ENCODE measurements at places on chromosomes 7 and 10. TPM values are rescaled to one million over a fixed set of nuclear protein-coding genes. Genes with fewer than 3 reads are reported as not detected.

GRCh38 chr10:119208553-119208940 is 1.2 kb downstream of the GRK5 start:
- no peak for DNase-seq

TCAF2 gene
- 1.9 TPM for polyA plus RNA-seq

CCZ1B gene
- 24.6 TPM for polyA plus RNA-seq

TMEM60 gene
- polyA plus RNA-seq: 31.4 TPM

- DNase-seq: no peak
These were observed 14.9 kb downstream of the CARD11 start for GRCh38 chr7:3028758-3029093.

DNA sequence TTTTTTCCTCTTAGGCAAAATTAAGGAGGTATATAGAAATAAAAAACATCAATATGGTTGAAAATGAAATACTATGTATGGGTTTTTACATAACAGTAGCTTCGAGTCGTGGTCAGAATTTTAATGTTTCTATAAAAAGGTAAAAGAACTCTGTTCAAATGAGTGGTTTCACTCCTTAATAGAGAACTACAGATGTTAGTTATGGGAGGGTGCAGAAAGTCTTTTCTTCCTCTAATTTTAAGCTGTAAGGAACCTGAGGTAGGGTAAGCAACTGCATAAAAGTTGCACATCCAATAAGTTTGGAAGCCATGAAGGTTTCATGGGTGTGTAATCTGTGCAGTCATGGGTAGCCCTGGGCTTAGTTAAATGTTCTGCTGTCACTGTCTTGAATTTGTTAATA is 141.3 kb downstream of the SUGCT start:
- no peak for DNase-seq

DNA sequence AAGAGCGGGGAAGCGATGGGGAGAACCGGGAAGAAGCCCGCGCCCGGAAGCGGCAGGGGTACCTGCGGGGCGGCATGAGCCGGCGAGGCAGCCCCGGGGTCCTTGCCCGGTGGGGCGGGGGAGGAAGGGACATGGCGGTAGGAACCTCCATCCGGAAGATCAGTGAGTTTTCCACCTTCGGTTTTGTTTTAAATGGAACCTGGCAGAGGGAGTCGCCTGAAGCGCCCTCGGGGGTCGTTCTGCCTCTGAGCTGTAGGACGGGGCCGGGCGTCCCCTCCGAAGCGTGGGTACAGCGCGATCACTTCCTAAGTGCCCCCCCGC is 471 bp downstream of the PFKP start:
- no peak for DNase-seq

GRCh38 chr7:114860206-114860605 is 61.7 kb upstream of the MDFIC start:
- no peak for DNase-seq

DNA sequence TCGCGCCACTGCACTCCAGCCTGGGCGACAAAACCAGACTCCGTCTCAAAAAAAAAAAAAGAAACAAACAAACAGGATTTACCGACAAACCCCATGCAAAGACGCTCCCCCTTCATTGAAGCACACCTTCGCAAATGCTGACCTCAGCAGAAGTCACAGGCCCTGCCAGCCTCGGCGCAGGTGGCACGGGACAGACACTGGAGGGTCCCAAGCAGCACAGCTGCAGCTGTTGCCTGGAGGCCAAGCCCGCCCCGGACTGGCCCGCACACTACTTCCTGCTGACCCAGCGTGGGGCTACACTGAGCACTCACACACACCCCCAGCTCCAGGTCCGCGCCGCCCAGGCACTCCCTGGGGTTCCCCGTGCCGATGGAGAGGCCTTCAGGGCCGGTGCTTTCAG is 31.2 kb downstream of the SNX8 start:
- no peak for DNase-seq

BHLHA15 gene
- not detected for polyA plus RNA-seq

MPP7 gene
- 1.8 TPM for polyA plus RNA-seq

- DNase-seq: no peak
These were observed 628.6 kb downstream of the PHTF2 start for GRCh38 chr7:78427209-78427608.

DNA sequence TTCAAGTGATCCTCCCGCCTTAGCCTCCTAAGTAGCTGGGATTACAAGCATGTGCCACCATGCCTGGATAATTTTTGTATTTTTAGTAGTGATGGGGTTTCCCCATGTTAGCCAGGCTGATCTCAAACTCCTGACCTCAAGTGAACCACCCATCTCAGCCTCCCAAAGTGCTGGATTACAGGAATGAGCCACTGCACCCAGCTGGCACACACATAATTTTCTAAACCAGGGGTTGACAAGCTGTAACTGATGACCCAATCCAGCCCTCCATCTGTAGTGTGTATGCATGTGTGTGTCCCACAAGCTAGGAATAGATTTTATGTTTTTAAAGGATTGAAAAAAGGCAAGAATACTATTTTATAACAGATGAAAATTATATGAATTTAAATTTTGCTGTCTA is 125.9 kb upstream of the INSYN2A start:
- DNase-seq: no peak

OR9A2 gene
- not detected for polyA plus RNA-seq

- DNase-seq: no peak
These were observed 381.0 kb upstream of the NRP1 start for GRCh38 chr10:33715303-33715975.

DNA sequence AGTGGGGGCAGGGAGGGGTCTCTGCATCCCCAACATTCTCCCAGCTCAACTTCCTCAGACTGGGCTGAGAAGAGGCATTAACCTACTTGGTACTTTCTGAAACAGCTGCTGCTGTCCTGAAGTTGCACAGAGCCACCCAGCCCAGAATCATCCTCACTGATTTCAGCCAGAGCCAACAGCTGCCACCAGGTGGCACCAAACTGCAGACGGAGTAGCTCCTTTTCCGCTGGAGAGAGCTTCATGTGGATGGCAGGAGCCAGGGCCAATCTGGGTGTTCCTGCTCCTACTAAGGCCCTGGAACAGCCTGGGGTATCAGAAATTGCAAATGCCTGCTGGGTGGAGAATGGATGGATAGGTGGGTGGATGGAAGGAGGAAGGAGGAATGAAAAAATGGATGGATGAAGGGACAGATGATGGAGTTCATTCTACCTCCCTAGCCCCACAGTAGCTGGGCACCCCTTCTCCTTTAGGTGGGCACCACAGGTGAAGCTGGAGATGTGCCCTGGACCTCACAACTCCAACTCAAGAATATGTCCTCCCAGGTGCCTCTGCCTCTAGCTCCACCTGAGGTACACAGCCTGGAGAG is 11.8 kb upstream of the DRGX start:
- DNase-seq: no peak

DNA sequence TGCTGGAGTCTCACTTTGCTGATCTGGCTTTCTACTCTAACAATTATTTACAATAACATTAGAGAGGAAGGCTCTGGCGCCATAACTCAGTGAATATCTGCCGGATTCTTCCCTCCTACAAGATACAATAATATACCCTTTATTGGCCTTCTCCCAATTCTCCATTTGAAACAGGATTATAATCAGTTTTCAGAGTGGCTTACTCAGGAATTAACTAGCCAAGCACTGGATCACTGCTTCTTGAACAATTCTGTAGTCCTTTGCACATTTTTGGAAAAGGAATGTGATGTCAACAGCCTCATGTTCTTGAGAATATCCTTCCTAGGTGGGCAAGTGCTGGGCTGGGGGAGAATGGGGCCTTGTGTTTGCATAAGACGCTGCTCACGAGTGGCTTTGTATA is 125.9 kb downstream of the HIPK2 start:
- DNase-seq: no peak

DNA sequence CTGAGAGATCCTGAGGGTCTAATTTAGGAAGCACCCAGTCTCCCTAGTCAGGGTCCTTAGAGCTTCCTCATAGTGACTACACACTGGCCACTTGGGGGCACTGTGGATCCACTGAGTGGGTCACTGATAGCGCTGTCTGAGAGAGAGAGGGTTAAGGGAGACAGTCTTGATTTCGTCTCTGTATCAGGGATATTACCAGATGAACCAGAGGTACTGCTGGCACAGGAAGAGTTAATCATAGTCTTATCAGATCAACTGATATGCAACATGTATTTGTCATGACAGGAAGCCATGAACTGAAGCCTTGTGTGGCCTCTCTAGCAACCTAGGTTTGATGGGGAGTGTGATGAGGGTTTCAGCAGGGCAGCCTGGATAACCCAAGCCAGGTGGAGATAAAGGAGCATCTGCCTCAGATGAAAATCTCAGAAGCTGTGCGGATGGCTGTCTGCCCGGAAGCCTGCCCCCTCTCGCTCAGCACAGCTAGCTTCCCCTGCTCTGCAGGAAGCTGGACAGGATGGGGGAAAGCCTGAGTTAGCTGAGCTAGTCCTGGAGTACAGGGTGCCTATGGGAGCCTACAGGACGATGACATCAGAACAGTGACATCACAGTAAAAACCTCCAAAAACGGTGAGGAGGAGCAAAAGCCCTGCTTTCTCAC is 214.0 kb upstream of the PRSS1 start:
- DNase-seq: peak; percentile 42

CLRN3 gene
- not detected for polyA plus RNA-seq

DNA sequence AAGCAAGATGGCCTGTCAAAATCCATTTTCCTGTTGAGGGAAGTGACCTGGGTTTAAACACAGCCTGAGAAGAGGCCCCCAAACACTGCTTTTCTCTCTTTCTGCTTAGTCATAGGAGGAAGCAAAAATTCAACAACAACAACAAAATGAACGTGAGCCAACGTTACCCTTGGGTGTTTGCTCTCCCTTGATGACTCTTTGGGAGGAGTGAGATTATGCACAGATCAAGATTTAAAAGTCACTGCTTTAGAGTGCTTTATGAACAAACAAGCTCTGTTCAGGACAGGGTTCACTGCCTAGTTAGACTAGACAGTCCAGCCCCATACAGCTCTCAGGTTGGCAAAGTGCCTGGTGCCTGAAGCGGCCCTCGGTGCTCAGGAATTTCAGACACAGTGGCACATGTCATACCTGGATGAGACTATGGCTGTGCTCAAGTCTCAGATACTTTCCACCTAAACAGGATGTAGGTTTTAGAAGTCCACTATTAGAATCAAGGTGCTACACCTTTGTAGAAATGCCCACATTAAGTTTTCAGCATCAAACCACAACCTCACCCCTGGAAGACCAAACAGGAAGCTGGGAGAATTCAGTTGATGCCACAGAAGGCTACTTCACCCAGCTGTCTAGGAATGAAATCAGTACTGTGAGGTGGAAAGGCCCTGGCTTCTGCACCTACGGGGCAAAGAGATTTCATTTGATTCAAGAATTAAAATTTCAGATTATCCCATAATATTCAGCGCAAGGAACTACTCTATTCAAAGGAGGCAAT is 38.7 kb downstream of the DENND11 start:
- no peak for DNase-seq

MEIG1 gene
- polyA plus RNA-seq: not detected

DNA sequence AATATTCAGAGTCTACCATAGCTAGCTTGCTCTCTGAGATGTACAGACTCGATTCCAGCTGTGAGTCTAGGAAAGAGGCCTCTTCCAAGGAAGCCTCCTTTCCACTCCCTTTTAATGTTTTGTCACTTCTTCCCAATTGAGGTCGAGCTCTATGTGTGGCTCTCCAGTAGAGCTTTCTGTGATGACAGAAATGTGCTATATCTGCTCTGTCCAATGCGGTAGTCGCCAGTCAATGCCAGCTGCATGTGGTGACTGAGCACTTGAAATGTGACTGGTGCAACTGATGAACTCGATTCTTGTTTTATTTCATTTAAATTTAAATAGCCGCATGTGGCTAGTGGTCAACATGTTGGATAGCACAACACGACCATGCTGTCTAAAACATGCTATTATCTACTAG is 387.0 kb upstream of the NRP1 start:
- no peak for DNase-seq

DNA sequence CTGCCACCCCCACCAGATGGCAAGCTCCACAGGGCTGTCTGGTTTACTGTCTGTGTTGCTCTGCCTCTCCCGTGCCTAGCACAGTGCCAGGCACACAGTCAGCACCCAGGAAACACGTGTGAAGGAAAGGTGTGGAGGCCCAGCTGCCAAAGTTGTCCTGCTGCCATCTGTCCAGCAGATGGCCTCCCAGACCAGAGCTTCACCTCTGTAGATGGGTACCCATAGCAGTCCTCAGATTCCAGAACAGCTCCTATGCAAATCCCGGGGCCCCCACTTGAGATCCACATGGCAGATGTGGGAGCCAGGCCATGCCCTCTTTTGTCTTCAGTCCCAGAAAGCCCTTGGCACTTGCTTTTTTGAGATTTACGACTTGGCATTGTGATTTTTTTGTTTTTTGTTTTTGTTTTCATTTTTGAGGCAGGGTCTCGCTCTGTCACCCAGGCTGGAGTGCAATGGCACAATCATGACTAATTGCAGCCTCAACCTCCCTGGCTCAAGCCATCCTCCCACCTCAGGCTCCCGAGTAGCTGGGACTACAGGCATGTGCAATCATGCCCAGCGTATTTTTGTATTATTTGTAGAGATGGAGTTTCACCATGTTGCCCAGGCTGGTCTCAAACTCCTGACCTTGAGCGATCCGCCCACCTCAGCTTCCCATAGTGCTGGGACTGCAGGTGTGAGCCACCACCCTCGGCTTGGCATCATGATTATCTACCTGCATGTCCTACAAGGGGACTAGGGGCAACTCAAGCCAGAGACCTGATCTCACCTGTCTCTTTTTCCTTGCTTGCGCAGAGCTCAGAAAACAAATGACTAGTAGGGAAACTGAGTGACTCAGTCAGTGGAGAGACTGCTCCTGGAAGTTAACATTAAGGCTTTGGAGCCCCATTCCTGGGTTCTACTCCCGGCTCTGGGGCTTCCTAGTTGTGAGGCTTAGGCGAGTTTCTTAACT is 16.9 kb upstream of the PALD1 start:
- DNase-seq: no peak

DNA sequence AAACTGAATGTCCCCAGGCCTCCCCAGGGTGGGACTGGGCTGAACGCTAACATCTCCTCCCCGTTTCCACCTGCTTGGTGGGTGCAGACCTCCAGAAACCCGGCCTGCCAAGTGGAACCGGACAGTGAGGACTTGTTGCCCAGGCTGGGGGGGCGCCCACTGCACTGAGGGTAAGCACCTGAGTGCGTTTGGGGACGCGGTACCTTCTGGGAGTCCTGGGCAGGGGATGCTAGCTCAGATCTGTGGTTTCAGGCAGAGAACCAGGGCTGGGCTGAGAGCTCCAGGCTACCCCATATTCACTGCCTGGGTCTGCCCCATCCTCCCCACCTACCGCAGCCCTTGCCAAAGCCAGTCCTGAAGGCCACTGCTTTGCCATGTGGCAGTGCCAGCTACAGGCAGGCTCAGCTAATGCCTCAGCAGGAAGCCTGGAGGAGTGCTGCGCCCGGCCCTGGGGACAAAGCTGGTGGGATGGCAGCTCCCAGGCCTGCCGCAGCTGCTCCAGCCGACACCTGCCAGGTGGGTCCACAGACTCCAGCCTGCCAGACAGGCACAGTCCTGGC is 3.5 kb upstream of the ZNF467 start:
- DNase-seq: no peak

ODAD2 gene
- 3.9 TPM for polyA plus RNA-seq

All from BJ (cell line).